ENCODE measurements at places on chromosomes 7 and 10. TPM values are rescaled to one million over a fixed set of nuclear protein-coding genes. Genes with fewer than 3 reads are reported as not detected.

GRCh38 chr7:155769701-155770100, 42.6 kb downstream of the SHH start:
- DNase-seq, result no peak

GRCh38 chr10:62354916-62355315, 19.3 kb upstream of the ZNF365 start:
- no peak for DNase-seq

DNA sequence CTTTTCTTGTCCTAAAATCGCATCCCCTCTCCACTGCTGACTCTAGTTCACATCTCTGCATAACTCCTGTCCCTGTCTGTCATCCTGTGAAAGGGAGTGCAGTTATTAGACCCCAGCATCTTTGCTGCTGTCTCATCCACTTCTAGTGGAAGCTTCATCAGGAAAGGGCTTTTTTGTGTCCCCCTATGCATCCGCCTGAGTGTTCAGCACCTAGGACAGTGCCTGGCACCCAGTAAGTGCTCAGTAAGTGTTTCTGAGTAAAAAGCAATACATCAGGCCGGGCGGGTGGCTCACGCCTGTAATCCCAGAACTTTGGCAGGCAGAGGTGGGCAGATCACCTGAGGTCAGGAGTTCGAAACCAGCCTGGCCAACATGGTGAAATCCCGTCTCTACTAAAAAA, 211.8 kb upstream of the FOXK1 start:
- no peak for DNase-seq

GRCh38 chr7:100400656-100401055, 27.4 kb downstream of the PILRA start:
- DNase-seq, result peak; percentile 79

GRCh38 chr7:138449580-138449979, 10.5 kb upstream of the TRIM24 start:
- no peak for DNase-seq

DNA sequence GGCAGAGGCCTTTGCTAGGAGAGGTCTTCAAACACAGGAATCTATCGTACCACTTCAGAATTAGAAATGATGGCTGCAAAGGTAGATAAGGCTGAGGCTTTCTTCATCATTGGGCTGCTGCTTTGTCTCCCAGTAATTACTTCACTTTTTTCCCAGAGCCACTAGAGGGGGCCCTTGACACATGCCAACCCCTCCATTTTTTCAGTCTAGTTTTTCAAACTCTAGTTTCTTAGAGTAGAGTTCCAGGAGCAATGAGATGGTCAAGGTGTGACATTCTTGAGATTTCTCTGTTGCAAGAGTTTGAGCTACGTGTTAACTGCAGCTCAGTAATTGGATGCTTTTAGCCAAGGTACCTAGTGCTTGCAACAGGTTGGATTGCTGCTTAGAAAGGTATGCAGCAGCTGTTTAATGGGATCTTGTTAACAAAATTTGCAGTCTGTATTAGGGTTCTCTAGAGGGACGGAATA, 33.8 kb upstream of the RBM20 start:
- peak; percentile 63 for DNase-seq

DNA sequence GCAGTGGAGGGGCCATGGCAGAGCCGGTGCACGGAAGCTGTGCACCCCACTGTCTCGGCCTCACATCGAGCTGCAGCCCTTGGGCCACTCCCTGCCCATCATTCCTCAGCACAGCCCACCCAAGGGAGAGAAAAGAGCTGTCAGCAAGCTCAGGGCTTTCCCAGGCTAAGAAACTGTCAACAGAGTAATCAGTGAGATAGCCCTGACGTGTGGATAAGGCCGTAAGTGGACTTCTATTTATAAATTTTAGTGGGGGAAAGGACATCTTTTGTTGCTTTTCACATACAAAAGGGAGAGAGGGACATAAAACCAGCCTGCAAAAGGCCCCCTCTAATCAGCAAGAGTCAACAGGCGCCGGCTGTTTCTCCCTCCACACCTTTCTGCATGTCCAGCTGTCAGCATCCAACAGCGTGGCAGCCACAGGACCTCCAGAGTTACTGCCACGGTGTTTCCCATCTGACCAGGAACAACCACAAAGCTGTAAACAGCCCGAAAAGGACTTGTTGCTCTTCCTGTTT, 56.8 kb upstream of the DDC start:
- no peak for DNase-seq

DNA sequence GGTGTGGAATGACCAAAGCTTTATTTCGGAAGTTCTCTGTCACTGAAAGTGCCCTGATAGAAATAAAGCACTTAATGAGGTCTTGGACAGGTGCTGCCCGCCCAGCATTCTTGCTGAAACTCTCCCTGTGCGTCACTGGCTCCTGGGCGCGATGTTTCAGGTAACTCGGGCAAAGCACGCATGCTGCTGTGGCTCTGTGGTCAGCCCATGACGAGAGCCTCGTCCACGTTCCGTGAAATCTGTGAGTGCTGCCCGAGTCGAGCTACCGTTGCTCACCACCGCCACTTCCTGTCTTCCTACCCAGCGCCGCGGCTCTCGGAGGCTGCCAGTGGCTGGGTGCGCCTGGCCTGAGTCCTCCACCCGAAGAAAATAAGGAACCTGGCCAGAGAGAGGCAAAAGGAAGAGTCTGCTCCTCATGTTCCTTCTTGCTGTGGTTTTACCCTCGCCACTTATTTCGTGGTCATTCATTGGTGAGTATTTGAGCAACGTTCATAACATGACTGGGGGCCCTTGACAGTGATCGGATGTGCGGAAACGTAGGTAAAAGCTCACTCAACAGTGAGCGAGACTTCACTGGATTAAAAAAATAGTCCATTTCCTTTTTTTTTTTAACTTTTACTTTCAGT, 95.5 kb downstream of the MAP3K8 start:
- DNase-seq, result no peak

DNA sequence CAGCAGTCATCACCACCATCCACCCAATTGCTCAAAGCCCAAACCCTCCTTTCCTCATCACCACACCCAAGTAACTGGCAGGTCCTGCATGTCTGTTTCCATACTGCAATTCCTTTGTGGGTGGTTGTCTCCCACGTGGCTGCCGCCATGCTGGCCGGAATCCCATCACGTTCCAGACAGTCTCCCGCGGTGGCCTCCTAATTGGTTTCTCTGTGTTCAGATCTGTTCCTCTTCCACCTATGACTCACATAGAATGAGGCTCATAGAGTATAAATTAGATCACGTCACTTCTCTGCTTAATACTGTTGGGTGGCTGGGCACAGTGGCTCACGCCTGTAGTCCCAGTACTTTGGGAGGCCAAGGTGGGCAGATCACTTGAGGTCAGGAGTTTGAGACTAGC, 813.0 kb downstream of the TYW1 start:
- no peak for DNase-seq

GRCh38 chr7:3436112-3436511, 135.1 kb downstream of the SDK1 start:
- DNase-seq, result no peak

DNA sequence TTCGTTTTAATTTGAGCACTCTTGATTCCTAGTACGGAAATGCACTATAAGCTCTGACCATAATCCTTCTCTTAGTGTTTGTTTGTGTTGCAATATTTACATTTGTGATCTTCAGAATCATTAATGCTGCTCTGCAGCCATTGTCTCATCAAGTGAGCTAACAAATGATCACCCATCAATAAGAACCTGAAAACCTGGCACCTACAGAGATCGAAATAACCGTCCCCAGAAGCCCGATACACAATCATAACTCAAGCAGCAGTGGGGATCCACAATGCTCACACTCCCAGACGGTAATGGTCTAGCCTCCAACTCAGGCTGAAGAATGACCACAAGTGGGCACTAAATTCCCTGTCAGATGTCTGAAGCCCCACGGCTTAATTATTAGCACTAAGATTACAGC, 156.0 kb upstream of the NFE2L3 start:
- DNase-seq, result no peak

- DNase-seq, result peak; percentile 31
Measured at GRCh38 chr10:110344622-110345021, 39.9 kb upstream of the SMNDC1 start.

GRCh38 chr7:111535142-111535870, 27.0 kb downstream of the IMMP2L start:
- no peak for DNase-seq

DNA sequence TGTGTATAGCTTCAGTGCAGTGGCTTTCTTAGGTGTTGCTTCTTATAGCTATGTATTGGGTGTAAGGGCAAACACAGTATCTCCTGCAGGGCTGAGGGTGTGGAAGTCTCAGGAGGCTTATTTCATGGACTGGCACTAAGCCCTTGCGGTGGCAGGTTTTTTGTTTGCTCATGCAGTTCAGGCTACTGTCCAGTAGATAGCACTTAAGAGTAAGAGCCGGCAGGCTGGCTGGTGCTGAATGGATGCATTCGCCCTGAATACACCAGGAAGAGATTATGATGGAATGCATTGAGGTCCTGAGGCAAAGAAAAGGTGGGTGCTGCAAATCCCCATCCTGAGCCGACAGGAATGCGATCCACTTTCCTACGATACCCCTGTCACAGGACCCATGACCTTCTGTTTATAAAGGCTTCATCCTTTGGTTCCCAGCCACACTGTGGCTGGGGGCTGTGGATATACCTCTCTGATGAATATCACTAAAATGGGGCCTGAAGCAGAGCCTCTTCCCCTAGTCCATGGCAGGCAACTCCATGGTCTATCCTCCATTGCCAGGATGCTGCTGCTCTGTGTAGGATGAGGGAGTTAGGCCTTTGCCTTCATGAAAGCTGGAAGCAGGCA, 44.9 kb downstream of the ANXA8 start:
- no peak for DNase-seq

- no peak for DNase-seq
Measured at GRCh38 chr10:46311501-46311951, 24.7 kb downstream of the ANTXRL start.

DNA sequence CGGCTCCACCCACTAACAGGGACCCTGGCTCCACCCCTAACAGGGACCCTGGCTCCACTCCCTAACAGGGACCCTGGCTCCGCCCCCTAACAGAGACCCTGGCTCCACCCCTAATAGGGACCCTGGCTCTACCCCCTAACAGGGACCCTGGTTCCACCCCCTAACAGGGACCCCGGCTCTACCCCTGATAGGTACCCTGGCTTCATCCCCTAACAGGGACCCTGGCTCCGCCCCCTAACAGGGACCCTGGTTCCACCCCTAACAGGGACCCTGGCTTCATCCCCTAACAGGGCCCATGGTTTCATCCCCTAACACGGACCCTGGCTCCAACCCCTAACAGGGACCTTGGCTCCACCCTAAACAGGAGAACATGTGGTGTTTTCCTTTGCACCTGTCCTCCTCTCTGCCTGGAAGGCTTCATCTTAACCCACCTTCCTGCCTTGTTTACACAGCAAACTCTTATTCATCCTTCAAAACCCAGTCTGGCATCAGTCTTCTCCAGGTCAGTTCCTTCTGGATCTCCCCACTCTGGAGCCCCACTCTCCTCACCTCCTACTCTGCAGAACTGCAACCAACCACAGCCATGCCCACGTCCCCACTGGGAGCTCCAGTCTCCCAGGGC, 58.0 kb downstream of the CHST15 start:
- no peak for DNase-seq

- no peak for DNase-seq
Measured at GRCh38 chr7:115763347-115763746, 267.2 kb downstream of the TFEC start.

DNA sequence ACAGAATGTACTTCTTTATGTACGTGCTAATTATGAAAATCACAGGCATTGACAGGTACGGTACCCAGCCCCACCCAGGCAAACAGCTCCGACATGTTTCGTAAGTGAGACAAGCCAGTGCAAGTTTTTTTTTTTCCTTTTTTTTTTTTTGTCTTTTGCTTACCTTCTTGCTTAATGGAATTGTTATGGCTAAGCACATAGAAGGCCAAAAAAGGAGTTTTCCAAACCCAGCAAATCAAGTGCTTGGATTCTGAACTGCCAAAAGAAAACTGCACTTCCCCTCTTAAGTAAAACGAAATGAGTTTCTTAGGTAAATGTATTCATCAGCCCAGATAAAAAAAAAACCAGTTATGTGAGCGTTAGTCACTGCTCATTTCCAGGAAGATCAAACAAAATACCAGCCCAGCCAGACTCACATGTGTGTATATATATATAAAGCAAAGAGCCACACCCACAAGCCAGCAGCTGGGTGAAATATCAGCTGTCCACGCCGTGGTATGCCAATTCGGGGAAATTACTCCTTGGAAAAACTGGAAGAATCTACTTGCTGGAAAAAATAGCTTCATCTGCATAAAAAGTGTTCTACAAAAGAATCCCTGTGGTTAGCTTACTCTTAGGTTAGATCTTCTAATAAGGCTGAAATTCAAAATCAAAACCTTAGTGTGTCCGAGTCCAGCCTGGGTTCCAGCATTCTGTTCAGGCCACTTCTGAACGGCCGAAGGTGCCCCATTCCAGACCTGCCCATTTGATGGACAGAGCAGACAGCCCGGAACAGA, 8.0 kb downstream of the KLF6 start:
- no peak for DNase-seq

DNA sequence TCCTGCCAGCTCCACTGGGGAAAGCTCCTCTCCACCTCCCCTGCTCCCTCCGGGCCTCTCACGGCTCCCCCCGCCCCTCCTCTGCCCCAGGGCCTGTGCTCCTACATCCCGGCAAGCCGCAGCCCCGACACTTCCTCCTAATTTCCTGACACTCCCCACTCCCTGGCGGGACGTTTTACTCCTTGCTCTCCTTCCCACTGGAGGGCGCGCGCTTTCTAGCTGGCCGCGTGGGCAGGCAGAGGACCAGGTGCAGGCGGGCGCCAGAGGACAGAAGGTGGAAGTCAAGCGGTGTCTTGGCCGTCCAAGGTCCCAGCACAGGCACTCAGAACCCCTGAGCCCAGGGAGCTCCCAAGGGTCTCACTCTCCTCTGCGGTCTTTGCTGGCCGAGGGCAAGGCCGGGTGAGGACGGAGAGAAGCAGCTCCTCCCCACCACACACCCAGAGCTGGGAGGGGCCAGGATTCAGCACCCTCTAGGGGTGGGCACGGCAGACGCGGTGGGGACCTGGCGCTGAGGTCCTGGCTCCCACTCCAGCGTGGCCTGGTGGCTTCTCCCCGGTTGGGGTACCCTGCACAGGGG, 19.1 kb downstream of the ADAM8 start:
- DNase-seq, result peak; percentile 52

DNA sequence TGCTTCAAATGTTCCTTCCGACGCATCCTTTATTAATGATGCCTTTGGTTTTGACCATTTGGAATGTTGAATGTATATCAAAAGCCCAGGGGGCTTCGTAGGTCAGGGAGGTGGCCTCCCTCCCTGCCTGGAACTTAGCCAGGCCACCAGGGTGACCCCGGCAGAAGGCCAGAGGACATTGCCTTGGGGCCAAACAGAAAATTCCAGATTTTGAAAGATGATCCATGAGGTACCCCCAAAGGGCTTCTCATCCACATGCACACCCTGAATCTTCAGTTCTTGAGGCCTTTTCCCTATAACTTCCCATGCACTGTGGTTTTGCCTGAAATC, 171.7 kb downstream of the ADAM12 start:
- no peak for DNase-seq

- no peak for DNase-seq
Measured at GRCh38 chr10:30172673-30173072, 113.3 kb upstream of the JCAD start.

Gene GDI2
- total RNA-seq, result 212 TPM

Gene CYREN
- 16.2 TPM for total RNA-seq

Gene MRC1
- total RNA-seq, result 5.5 TPM

Gene TBX20
- total RNA-seq, result not detected

Gene DBNL
- 46.8 TPM for total RNA-seq

Gene HTRA1
- total RNA-seq, result 18.8 TPM

Gene CLDN4
- 2.7 TPM for total RNA-seq

Gene ANKRD61
- not detected for total RNA-seq

Gene SERPINE1
- 0.27 TPM for total RNA-seq

Gene OPN1SW
- total RNA-seq, result 0.45 TPM

Gene PGAM2
- total RNA-seq, result 13.0 TPM

Gene NPC1L1
- not detected for total RNA-seq

Gene SFTPA1
- total RNA-seq, result 4.4 TPM

Gene PRSS37
- total RNA-seq, result not detected

Gene ZNF804B
- 3.7 TPM for total RNA-seq

Gene KMT2C
- 93.8 TPM for total RNA-seq

Gene GFRA1
- 30.4 TPM for total RNA-seq
